ACHN (cell line): ENCODE measurements at places on chromosomes 3 and 15.

- DNase-seq: no peak
Observed at GRCh38 chr3:71133865-71134264, 449.7 kb downstream of the FOXP1 start.

DNA sequence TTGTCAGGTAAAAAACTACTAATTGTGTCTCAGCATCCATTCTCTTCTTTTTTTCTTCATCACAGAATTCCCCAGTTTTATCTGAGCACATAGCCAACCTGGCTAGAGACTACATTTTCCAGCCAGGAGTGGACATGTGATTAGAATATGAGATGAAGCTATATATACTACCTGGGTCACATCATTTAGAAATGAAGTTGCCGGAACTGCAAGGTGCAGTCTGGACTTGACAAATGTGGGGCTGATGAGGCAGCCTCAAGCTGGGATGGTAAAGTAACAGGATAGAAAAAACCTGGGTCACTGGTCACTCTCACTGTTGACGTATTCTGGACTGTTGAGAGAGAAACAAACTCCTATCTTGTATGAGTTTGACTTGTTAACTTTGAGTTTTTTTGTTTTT, 99.6 kb downstream of the STRIT1 start:
- DNase-seq: no peak

GRCh38 chr3:25191673-25192072, 236.4 kb upstream of the RARB start:
- no peak for DNase-seq

DNA sequence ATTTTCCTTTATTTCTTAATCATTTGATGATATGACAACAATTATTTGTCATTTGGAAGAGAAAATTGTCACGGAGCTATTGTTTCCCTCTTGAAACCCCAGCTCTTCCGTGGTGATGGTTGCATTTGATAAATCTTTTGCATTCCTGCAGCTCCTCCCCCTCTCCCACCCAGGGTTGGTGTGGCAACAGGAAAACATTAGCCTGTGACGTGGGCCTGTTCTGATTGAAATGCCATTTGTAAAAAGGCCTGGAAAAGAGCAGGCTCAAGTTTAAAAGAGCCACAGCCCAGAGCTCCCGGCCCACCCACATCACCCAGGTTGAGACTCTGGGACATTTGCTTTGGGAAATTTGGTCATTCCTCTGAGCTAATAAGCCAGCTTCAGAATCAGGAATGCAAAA, 282.5 kb downstream of the RPLP1 start:
- no peak for DNase-seq

DNA sequence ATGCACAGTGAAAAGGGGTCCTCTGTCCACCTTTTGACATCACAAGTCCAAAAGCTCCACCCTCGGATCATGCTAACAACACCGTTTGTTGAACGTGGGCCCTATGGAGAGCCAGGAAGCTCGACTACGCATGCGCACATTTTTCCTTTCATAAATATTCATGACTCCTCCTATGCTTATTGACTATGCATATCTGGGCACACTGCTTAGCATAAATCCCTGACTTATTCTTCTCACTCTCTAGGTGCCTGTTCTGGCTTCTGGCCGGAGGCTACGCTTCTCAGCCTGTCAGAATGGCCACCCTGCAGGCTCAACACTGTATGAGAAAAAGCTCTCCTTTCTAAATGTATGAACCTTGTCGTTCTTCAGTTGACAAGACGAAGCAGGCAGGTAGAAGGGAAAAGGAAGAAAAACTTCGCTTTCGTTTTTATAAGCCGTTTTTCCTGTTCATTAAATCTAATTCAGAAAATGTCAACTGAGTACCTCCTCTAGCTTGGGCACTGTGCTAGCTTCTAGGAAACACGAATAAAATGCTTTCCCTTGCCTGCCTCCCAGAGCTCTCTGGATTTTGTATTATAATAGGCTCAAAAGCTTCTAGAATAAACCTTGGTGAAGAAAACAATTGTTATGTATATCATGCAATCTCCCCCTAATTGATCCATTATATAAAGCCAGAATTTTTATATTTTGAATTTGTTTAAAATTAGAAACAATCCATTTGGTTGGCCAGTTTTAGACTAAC, 207.7 kb downstream of the ATP10A start:
- no peak for DNase-seq

DNA sequence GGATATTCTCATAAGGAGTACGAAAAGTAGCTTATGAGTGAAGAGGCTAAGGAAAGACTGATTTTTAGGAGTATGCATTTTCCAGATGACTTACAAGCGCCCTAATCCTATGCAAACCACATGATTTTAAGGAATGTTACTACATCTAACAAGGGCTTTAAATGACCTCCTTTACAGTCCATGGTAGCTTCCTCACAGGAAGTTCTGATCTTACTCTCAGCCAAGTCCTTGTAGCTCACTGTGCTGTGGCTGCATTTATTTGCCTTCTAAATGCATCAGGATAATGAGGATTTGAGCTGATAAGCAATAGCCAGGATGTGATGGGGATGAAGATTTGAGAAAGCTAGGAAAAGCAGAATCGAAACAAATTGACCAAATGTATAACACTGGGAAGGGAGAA, 896.0 kb downstream of the MCTP2 start:
- no peak for DNase-seq

DNA sequence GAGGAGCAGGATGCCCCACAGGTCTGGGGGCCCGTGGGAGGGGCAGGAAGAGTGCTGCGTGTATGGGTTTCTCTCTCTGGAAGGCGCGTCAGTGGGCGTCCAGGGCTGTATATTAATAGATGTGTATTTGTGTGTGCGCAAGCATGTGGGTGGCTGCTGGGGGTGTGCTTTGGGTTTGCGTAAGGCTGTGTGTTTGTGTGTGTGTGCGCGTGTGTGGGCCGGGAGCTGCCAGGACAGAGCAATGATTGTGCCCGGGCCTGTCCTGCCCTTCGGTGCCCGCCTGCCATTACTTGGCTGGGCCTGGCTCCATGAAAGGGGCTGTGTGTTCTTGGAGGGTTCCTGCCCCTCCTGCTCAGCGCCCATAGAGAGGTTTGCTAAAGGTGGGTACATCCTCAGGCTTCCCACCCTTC, 16.3 kb downstream of the CSPG4 start:
- DNase-seq: no peak

GRCh38 chr3:40925231-40925630, 274.1 kb upstream of the CTNNB1 start:
- no peak for DNase-seq

DNA sequence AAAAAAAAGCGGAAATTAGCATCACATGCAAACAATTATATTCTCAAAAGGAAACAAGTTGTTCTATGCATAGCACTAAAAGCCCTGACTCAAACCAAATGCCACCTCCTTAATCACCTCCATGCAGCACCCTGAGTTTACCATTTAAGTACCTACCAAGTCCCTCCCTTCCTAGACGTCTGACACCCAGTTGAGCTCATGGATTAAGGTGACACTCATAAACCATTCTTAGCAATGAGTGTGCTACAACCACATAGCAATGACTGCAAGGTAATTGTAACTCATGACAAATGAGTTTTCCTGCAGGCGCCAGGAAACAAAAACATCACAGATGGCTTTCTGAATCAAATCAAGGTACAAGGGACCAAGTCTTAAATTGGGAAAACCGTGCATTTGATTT, 32.0 kb downstream of the WWTR1 start:
- no peak for DNase-seq

GRCh38 chr3:187773233-187774184, 28.2 kb upstream of the BCL6 start:
- DNase-seq: no peak

DNA sequence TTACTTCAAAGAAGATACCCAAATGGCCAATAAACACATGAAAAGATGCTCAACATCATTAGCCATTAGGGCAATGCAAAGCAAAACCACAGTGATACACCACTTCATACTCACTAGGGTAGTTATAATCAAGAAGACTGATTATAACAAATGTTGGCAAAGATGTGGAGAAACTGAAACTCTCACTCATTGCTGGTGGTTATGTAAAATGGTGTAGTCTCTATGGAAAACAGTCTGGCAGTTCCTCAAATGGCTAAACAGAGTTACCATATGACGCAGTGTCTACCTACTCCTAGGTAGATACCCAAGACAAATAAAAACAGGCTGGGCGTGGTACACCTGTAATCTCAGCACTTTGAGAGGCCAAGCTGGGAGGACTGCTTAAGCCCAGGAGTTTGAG, 3.5 kb upstream of the ZFAND6 start:
- DNase-seq: no peak

- DNase-seq: no peak
Observed at GRCh38 chr3:44962621-44963393, 13.2 kb downstream of the ZDHHC3 start.

GRCh38 chr15:91384189-91384730, 284.2 kb downstream of the SV2B start:
- no peak for DNase-seq

- no peak for DNase-seq
Observed at GRCh38 chr3:31911643-31912042, 69.4 kb downstream of the OSBPL10 start.

DNA sequence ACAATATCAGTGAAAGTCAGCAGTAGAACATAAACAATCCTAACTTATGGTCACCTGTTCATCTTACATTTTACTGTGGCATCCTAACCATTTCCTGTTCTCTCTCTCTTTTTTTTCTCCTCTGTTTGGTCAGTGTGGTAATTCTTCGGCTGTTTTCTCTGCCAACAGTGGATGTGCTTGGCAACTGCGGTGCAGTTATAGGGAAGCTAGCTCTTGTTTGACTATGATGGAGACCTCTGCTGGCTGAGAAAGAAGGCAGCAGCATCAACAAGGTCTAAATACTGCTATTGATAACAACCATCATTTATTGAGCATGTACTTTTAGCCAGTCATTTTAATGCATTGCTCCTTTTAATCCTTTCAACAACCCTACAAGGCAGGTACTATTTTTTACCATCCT, 723 bp upstream of the DRD3 start:
- DNase-seq: peak; percentile 29

DNA sequence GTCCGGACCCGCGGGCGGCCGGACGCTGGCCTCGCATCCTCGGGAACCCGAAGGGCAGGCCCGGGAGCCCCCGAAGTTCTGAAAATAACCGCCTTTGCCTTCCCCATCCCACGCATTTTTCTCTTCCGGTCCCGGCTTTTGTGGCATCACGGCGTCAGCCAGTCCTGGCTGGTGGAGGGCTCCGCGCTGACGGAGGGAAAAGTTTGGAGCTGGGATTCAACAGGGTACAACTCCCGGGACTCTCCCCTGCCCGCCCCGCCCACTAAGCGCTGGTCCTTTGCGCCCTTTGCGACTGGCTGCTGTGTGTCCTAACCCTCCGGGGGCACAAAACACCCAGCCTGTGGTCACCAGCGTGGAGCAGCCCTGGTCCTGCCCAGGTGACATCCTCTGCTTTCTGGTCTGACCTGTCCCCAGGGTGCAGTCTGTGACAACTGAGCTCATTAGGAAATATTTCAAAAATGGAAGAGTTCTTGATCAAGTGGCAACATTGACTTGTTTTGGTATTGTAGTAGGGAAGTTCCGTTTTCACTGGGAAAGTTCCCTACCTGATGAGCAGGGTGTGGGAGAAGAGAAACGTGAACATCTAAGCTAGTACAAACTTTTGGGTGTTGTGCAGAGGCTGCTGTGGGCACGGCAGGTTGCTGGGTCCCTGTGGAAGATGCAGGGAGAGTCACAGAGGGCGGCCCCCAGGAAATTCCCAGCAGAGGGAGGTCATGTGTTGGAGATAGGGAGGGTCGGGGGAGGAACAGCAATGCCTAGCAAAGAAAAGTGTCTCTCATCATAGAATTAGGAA, 775 bp downstream of the ARNT2 start:
- peak; percentile 18 for DNase-seq

DNA sequence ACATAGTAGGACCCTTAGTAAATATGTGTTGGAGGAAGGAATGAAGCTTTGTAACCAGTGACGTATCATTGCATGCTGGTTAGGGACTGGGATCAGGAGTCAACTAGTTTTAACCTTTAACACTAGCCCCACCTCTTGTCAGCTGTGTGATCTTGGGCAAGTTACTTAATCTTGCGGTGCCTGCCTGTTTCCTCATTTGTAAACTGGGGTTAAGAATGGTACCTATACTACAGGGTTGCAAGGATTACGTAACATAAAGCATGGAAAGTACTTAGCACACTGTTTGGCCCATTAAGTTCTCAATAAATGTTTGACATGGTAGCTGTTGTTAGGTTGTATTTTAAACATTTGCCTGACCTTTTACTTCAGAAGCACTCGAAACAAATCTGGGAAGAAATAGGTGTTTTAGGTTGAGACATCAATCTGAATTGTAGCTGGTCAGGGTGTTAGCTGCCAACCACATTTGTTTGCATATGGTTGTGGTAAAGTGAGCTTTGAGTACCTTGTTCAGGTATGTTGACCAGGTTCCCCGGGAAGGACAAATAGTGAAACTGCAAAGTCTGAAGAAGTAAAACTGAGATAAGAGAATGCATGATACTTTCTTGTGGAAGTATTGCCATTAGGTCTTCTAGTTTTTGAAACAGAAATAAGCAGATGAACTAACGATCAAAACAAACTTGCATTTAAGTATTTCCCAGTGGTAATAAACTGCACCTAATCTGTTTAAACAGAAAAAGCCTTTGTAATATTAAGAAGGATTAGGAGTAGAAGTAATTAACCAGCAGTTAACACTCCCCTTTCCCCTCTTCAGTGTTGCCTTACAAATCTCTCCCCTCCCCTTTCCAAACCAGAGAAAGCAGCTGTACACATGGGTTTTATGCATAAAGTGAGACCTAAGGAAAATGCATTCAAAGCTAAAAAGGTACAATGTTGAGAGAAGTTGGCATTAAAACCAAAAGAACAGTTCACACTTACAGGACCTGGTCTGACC, 25.8 kb upstream of the SCAANT1 start:
- DNase-seq: no peak

DNA sequence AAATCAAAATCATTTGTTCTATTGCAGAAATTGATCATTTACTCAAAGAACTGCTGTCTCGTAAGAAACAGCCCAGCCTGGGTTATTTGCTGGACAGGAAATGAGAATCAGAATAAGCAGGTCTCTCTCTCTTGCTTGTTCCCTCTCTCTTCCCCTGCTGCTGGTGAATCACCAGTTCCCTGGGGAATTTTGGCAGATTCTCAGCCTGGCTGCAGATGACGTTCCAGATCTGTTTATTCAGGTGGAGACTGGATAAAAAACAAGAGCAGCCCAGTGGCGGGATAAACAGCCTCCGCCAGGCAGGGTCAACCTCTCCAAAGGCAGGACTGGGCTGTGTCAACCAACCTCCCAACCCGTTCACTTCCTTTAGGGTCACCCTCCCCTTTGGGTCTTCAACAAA, 72.1 kb downstream of the LRIG1 start:
- DNase-seq: peak; percentile 91

- no peak for DNase-seq
Observed at GRCh38 chr3:48247401-48247811, 6.5 kb downstream of the ZNF589 start.

- DNase-seq: no peak
Observed at GRCh38 chr3:10160346-10160745, 4.4 kb upstream of the IRAK2 start.

GRCh38 chr3:175153595-175153994, 294.5 kb downstream of the NAALADL2 start:
- no peak for DNase-seq

- DNase-seq: no peak
Observed at GRCh38 chr3:189222927-189223636, 51.3 kb downstream of the TPRG1 start.

- no peak for DNase-seq
Observed at GRCh38 chr3:175957427-175957826, 1098.3 kb downstream of the NAALADL2 start.

- DNase-seq: no peak
Observed at GRCh38 chr3:69409831-69410230, 23.9 kb upstream of the FRMD4B start.
